ENCODE measurements at places on chromosomes 11 and 22. TPM values are rescaled to one million over a fixed set of nuclear protein-coding genes. Genes with fewer than 3 reads are reported as not detected.

Gene TBRG1
- total RNA-seq = 17.3 TPM

Gene DEUP1
- total RNA-seq = not detected

Gene LRRC32
- total RNA-seq = 0.20 TPM

Gene FOLH1
- not detected for total RNA-seq

Gene KCNJ1
- total RNA-seq = not detected

Gene ANGPTL5
- not detected for total RNA-seq

Gene LRRC10B
- 0.11 TPM for total RNA-seq

Gene IL10RA
- total RNA-seq = 0.06 TPM

Gene OR10A6
- not detected for total RNA-seq

Gene BTBD18
- total RNA-seq = not detected

Gene WNT11
- 1.5 TPM for total RNA-seq

Gene PLEKHB1
- total RNA-seq = 1.4 TPM

Gene FAR1
- total RNA-seq = 50.3 TPM

Gene CNIH2
- total RNA-seq = 0.88 TPM

Gene APLP2
- 192 TPM for total RNA-seq

Gene VPS51
- 55.4 TPM for total RNA-seq

Gene GAB2
- 6.1 TPM for total RNA-seq

Gene TLCD5
- total RNA-seq = 7.2 TPM

Gene OTUB1
- total RNA-seq = 122 TPM

Gene IGSF22
- total RNA-seq = not detected

Gene MEI1
- total RNA-seq = 0.21 TPM

Gene MAPK8IP1
- 6.7 TPM for total RNA-seq

Gene OSBPL5
- total RNA-seq = 6.0 TPM

Gene RFPL1
- total RNA-seq = not detected

Gene SLC25A18
- total RNA-seq = 0.11 TPM

Gene NNMT
- total RNA-seq = 352 TPM

Data from A549 treated with ZK216348 at 1 μM for 4 hours (cell line).